ENCODE measurements at places on chromosomes 4 and X.
A peak's percentile ranks its signal among the peaks of the same experiment; 100 is the strongest.

GRCh38 chr4:102623622-102624021, 122.5 kb downstream of the NFKB1 start:
- no peak for DNase-seq

GRCh38 chr4:15765910-15766697, 12.0 kb upstream of the CD38 start:
- no peak for DNase-seq

DNA sequence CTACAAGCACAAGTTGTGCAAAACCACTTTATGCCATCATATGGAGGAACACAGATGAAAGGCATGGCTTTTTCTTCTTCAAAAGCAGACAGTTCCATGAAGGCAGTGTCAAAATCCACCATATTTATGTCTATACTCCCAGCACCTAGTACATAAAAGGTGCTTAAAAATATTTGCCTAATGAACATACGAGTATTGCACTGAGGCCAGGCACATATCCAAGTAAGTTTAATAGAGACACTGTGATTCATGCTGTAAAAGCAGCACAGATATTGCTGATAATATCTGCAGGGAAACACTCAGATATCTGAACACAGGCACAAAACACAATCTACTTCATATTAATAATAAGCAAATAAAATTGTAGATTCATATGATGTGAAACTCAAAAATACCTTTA, 48.1 kb upstream of the CXCL8 start:
- no peak for DNase-seq

DNA sequence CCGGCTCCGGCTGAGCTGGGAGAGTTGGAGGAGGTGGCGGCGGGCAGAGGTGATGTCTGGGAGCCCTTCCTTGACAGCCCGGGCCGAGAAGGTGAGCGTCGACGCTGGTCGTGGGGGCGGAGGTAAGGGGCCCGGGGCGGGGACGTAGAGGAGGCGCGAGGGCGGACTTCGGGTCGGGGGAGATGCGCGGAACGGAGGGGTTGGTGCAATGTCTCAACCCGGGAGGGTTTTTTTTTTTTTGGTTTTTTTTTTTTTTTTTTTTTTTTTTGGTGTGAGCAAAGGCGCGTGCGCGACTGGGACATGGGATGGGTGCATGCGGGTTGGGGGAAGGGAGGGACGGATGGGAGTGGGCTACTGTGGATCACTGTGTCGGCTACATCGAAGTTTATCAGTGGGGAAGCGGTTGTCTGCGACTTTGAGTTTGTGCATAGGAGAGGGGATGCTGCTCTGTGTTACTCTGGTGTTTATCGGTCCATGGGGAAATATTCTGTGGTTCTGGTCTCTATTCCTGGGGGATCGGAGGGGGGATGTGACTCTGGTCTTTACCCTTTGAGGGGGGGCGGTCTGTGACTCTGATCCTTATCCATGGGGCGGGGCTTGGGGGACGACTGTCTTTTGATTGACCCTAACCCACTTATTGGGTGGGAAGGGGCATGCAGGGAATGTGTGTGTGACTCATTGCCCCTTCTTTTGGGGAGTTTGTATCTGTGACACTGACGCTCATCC, 537 bp downstream of the RBM10 start:
- no peak for DNase-seq

DNA sequence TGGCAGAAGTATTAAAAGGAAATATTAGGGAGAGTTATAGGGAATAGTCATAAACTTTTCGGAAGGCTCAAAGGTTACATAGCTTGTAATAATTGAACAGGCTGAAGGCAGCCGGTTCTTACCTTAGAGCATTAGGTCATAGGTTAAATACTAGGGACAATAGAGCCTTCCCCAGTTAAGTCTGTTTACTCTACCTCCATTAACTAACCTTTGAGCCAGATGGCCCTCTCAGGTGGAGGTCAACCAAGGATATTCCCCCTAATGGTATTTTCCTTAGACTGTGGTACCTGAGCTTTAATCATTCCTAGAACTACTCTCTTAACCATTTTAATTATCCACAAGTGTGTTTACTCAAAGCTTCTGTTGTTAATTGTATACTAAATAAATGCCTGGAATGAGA, 920.9 kb upstream of the PABPC4L start:
- no peak for DNase-seq

DNA sequence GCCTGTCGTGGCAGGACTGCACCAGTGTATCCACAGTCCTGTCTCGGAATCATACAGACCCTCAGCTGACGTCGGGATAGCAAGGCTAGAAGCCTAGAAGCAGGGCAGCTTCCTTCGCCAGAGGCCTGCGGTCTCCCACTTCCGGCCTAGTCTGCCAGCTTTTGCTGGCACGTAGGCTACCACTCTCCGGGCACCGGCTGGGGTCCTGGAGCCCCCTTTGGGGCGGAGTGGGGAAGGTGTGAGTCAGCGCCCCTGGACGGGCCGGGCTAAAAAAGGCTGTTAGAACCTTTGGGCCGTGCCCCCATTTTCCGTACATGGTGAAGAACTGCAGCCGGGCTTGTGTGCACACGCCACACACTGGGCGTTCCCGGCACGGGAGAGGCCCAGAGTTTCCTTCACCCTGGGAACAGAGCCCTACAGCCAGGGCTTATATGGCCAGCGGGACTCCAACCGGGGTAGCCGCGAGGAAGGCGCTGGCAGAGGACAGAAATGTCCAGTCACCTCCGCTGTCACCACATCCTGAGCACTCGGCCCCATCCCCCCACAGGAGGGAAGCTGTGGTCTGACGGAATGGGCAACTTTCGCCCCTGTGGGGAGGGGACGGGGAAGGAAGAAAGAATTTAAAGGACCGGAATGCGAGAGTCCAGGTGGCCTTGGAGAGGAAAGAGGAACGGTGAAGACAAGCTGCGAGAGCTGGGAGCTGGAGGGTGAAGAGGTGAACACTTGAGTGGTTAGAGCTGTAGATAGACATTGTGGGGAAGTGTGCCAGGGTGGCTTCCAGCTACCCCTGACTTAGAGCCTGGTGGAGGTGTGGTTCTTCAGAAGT, 4.6 kb downstream of the MAGIX start:
- peak; percentile 1 for DNase-seq

- no peak for DNase-seq
Observed at GRCh38 chrX:135740681-135741149, 27.3 kb downstream of the CT45A1 start.

DNA sequence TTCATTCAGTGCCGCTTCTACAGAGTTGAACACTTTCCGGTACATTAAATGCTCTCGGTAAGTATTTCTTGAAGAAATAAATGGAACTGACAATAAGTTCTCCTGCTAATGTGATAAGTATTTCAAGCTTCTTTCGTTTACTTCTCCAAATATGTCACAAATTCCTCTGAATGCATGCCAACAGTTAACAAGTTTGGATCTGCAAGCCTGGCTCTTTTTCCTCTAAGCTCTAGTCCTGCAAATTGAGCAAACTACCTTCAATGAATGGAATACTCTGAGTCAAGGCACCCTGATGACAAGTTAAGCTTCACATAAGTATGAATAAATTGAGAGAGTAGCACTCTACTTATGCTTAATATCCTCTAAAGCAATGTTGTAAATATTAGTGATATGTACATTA, 403.6 kb downstream of the PDGFC start:
- DNase-seq: no peak

GRCh38 chr4:40066651-40067050, 10.0 kb downstream of the N4BP2 start:
- DNase-seq: no peak

GRCh38 chrX:32673193-32673592, 538.2 kb downstream of the DMD start:
- DNase-seq: no peak

- no peak for DNase-seq
Observed at GRCh38 chrX:46571423-46572339, 1.9 kb upstream of the CHST7 start.

DNA sequence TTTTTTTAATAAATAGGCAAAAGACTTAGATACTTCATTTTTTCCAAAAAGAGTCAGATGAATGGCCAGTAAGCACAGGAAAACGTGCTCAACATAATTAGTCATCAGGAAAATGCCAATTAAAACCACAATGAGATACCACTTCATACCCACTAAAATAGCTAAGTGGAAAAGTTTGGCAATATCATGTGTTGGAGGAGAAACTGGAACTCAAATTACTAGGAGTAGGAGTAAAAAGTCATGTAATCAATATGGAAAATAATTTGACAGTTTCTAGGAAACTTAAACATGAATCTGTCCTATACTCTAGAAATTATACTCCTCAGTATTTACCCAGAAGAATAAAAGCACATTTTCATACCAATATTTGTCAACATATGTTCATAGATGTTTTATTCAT, 449.8 kb downstream of the INPP4B start:
- no peak for DNase-seq

DNA sequence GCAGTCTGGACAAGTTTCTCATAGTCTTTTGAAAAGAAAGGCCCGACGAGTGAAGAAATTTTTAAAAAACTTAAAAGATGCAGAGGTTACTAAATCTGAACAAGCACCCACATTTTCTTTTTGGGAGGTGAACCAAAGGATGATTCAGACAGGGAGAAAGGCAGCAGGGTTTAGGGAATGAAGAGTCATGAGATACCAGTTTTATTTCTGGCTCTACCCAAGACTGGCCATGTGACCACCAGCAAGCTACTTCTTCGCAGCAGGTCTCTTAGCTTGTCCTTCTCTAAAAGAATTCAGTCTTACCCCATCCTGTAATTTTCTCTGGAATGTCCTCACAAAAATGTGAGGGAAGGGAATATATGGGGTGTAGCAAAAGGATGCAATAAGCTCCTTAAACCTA, 37.6 kb downstream of the AMOT start:
- no peak for DNase-seq

DNA sequence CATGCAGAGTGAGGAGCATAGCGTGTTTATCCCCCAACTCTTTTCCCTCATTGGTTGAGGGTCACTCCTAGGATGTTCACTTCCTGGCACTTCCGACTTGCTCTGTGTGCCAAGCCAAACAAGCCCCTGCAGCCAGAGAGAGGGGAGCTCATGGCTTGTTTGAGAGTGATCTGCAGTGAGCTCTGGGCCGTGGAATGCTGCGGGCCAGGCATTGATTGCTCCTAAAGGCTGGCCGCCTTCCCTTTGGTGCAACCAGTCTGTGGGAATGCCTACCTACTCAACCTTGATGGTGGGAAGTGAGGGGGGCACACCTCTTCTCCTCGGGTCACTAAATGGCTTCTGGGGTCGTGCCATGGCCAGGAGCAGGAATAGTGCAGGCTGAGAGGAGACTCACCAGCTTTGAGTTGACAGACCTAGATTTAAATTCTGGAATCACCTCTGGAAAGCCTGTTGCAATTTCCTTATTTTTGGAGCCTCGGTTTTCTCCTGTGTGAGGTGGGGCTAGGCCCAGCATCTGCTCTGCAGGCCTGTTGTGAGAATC, 152.0 kb upstream of the STX18 start:
- no peak for DNase-seq

DNA sequence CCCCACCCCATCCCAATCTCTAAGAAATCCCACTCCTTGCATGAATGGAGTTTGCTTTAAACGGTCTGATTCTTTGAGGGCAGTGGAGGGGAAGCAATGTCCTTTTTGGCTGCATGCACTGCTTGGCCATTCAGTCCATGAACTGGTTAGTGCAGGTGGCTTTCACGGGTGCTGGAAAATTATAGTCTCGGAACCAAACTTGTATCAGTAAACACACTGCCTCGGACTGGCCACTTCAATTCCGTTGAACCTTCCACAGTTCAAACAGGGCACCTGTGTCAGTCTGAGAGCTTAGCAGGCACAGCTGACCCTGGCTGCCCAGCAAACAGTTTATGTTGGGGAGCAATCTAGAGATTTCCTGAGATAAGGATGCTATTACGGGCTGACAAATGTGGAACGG, 255.6 kb downstream of the DHX15 start:
- no peak for DNase-seq

GRCh38 chr4:79235095-79235494, 90.8 kb downstream of the NAA11 start:
- no peak for DNase-seq

DNA sequence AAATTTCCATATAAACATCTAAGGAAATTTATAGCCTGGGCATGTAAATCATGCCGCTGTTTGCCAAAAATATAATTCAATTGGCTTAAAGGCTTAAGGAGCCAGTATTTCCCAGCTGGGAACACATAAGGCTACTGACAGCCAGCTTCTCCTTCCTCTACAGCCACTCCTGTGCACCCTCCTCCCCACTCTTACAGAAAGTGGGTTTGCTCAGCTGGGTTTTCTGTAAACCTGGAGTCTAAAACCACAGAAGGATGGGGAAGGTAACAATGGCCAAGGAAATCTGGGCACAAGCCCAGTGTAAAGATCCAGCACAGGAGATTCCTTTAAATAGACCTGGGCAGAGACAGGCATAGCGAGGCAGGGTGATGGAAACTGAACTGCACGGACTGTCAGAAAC, 18.5 kb downstream of the ACSL1 start:
- no peak for DNase-seq

- DNase-seq: no peak
Observed at GRCh38 chrX:107452581-107452980, 3.1 kb downstream of the FRMPD3 start.

Measured in cortex of kidney (tissue), 1 donor.